Hair follicle dermal papilla cell (primary cell): ENCODE measurements at places on chromosomes 11 and 22. TPM values are rescaled to one million over a fixed set of nuclear protein-coding genes. Genes with fewer than 3 reads are reported as not detected.

Gene TAGLN
- total RNA-seq, result 2,107 and 2,771 TPM in 2 replicates

Gene MMP1
- total RNA-seq, result 406 and 987 TPM in 2 replicates

Gene PIK3IP1
- total RNA-seq, result 16.2 and 22.2 TPM in 2 replicates

Gene ZNF408
- 17.5 and 17.8 TPM in 2 replicates for total RNA-seq
